ENCODE measurements at places on chromosomes 3 and 15. TPM values are rescaled to one million over a fixed set of nuclear protein-coding genes. Genes with fewer than 3 reads are reported as not detected.

DLEC1 gene
- not detected for total RNA-seq

TSC22D2 gene
- 15.7 TPM for total RNA-seq

CCR8 gene
- total RNA-seq = not detected

DNA sequence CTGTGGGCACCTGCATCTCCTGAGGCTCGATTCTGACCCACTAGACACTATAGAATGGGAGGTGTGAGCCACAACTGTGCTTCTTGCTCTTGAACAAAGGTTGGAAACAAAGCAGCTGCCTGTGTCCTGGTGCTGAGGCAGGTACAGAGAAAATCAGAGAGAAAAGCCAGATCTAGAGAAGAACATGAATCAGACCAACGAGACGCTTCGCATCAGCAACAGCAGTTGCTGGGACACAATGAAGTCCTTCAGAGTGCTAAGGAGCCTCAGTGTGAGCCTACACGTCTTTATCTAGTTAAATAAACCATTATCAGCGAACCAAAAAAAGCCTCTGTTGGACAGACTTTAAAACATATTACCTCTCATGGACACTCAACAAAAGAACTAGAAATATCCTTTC, 86.3 kb upstream of the MEX3B start:
- H3K4me1 ChIP-seq = peaks cover 48% of the 10 kb centered on the region
- no peak for DNase-seq
- peak overlapping the region; percentile 66 for H3K27ac ChIP-seq
- no peaks in the 10 kb centered on the region for H3K36me3 ChIP-seq
- H3K27me3 ChIP-seq = no peaks in the 10 kb centered on the region

Measured in PC-3 (cell line).